ENCODE measurements at places on chromosomes 1 and 21.

- DNase-seq, result no peak
Measured at GRCh38 chr1:89305493-89305892, 32.8 kb upstream of the GBP5 start.

DNA sequence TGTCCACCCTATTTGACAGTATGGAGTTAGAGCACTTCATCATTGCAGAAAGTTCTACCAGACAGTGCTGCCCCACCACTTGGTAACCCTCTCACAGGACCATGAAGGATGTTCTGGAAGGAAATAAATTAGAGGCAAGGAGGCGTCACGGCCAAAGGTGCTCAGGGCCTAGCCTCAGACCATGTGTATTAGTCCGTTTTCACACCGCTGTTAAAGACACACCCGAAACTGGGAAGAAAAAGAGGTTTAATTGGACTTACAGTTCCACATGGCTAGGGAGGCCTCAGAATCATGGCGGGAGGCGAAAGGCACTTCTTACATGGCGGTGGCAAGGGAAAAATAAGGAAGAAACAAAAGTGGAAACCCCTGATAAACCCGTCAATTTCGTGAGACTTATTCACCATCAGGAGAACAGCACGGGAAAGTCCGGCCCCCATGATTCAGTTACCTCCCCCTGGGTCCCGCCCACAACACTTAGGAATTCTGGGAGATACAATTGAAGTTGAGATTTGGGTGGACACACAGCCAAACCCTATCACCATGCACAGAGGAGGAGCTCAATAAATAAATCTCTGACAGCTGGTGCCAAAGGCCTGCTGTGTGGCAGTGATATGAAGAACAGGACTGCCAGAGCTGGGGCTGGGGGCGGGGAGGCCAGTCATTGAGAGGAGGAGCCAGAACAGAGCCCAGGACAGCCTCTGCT is 75.8 kb downstream of the FHAD1 start:
- no peak for DNase-seq

DNA sequence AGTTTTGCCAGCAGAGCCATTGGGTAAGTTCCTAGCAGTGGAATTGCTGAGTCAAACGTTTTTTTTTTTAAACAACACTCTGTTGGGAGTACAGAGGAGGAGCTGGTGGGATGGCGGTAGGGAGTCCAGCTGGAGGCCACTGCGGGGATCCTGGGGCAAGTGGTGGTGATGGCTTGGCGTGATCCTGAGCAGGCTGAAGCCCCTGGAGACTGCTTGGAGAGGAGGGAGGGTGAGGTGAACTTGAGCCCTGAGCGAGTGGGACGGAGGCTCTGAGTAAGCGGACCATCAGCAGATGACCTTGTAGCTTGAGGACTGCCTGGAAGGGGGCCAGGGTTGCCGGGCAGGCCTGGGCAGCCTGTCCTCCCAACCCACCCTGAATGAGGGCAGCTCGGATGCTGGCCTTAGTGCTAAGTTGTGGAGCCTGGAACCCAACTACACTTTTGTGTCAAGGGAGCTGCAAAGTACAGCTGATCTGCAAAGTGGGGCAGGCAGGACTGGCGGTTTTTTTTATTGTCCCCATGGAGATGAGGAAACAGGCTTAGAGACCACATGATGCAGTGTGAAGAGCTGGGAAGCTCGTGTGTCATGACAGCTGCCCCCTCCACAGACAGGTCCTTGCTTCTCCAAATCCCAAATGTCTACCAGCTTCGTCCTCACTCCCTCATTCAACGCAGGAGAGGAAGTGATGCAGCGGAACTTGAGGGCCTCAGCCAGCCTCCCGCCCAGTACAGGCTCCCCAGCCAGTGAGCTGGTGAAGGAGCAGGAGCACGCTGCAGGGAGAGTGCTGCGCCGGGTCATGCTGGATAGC is 20.2 kb downstream of the MRPL37 start:
- DNase-seq, result peak; percentile 90

GRCh38 chr1:210822932-210823331 is 311.0 kb downstream of the KCNH1 start:
- no peak for DNase-seq

DNA sequence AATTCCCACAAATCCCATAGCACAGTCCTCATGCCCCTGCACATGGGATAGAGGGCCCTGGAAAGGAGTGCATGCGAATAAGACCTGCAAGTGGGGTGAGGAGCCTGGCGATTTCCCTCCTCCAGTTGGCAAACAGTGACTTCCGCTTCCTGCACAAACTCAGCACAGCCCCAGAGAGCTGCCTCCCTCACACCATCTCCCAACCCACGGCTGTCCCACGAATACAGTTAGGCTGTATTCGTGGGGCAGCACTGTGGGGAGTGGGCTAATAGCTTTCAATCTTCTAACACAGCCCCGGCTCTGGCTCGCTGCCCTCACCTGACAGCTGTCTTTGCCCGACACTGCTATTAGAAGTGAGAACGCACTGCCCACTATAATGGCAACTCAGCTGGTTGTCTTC is 28.2 kb upstream of the CNTN2 start:
- DNase-seq, result no peak

- no peak for DNase-seq
Measured at GRCh38 chr21:42553435-42553834, 39.8 kb downstream of the SLC37A1 start.

GRCh38 chr1:95941121-95941798 is 707.2 kb downstream of the RWDD3 start:
- DNase-seq, result no peak

- no peak for DNase-seq
Measured at GRCh38 chr1:8371372-8371991, 53.6 kb downstream of the SLC45A1 start.

DNA sequence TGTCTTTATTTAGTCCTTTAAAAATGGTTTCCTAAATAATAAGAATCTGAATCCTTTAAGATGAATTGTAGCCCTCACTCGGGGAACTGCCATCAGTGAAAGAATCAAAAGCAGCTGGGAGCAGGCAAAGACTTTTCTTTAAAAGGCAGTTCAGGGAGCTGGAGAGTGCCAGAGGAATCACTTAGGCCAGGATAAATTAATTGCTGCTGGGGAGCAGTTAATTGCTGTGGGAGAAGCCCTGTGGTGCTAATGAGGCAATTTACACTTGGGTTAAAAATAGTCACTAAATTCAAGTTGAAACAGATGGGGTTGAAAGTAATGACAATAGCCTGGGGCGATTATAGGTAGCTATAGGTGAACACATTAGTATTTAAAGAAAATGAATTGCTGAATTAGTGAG is 38.7 kb upstream of the COL24A1 start:
- DNase-seq, result no peak

DNA sequence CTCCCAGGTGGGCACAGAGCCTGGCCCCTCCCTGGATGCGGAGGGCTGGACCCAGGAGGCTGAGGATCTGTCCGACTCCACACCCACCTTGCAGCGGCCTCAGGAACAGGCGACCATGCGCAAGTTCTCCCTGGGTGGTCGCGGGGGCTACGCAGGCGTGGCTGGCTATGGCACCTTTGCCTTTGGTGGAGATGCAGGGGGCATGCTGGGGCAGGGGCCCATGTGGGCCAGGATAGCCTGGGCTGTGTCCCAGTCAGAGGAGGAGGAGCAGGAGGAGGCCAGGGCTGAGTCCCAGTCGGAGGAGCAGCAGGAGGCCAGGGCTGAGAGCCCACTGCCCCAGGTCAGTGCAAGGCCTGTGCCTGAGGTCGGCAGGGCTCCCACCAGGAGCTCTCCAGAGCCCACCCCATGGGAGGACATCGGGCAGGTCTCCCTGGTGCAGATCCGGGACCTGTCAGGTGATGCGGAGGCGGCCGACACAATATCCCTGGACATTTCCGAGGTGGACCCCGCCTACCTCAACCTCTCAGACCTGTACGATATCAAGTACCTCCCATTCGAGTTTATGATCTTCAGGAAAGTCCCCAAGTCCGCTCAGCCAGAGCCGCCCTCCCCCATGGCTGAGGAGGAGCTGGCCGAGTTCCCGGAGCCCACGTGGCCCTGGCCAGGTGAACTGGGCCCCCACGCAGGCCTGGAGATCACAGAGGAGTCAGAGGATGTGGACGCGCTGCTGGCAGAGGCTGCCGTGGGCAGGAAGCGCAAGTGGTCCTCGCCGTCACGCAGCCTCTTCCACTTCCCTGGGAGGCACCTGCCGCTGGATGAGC is 34.2 kb downstream of the TRIM11 start:
- DNase-seq, result no peak

DNA sequence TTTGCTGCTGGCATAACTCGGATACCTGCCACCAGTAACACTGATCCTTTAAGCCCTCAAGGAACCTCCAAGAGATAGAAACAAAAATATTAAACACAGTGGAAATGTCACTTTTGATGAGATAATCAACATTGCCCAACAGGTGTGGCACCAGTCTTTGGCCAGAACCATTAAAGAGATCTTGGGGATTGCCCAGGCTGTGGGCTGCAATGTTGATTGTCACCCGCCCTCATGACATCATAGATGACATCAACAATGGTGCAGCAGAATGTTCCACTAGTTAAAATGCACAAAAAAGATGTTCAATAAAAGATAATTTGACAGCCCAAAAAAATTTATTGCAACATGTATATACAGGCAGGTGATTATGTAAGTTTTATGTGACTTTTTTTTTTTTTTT is 20.2 kb upstream of the ZMYM1 start:
- peak; percentile 3 for DNase-seq

DNA sequence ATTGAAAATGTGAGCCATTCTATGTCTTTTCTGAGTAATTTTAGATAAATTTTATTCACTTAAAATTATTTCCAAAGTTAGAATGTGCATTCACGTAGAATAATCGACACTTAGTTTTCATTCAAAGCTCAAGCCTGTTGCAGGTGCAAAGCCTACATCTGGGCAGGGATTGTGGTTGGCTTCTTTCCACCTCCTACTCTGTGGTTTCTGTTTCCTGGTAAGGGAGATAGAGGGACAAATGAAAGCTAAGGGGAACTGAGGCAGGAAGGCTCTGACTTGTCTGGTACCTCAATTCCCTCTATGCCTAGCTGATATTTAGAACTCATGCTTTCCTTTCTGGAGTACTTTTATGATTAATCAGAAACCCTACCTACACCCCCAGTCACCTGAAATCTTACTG is 251.2 kb upstream of the DPYD start:
- DNase-seq, result no peak

DNA sequence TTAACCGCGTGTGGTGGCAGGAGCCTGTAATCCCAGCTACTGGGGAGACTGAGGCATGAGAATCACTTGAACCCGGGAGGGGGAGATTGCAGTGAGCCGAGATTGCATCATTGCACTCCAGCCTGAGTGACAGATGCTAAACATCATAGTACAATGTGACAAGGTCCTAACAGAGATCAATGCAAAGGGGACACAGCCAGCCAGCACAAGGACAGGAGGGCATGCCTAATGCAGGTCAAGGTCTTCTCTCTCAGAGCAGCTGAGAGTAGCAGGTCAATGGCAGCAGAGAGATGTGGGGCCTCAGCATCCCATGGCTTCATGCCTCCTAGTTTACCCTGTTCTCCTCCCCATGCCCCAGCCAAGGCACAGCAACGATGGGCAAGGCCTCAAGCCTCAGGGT is 3.0 kb upstream of the SMIM11 start:
- DNase-seq, result no peak

GRCh38 chr1:162285149-162285561 is 91.5 kb downstream of the SPATA46 start:
- no peak for DNase-seq

GRCh38 chr21:46618738-46619379 is 14.0 kb upstream of the S100B start:
- DNase-seq, result no peak

DNA sequence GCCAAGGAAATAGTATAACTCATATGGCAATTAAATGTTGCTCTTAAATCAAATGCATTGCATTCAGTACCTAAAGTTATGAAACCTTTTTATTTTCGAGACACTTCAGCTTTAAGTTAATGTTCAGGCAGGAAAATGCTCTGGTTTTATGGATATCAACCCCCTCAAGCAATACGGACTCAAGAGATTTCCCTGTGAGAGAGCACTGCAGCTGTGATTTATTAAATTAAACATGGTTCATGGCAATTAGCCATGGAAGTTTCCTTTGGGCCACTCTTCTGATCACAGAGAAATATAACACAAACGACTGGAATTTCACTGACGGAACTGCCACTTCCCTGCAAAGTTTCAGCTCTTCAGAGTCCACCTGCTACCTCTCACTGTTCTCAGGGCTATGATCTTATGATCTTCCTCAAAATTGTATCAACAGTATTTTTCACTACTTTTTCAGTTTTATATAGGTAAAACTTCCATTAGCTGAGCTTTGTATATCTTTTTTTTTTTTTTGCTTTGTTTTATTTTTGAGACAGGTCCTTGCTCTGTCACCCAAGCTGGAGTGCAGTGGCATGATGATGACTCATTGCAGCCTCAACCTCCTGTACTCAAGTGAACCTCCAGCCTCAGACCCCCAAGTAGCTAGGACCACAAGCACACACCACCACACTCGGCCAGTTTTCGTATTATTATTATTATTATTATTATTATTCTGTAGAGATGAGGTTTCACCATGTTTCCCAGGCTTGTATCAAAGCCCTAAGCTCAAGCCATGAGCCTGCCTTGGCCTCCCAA is 923.1 kb upstream of the TMPRSS15 start:
- no peak for DNase-seq

DNA sequence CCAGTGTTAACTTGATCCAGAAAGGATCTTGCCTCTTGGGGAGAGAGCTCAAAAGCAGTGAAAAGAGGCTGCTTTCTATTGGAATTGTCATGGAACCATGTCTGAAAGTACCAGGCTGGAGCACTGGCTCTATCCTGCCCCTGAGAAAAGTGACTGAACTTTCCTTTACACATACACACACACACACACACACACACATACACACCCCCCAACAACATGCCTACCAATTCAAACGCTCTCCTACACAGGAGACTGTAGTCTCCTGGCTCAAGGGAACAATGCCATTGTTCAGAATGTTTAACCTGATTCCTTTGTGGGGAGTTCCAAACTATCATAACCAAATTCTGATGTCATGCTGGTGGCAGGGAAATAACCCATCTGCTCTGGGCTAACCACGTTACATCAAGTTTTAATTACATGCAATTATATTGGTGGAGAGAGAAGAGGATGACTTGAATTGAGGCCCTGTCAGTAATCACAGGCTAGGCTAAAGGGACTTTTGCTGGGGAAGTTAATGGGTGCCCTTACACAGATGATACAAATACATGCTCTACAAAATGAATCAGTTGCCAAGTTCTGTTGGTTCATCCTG is 52.3 kb upstream of the DUSP10 start:
- DNase-seq, result no peak

GRCh38 chr1:54774820-54775498 is 10.6 kb upstream of the PARS2 start:
- DNase-seq, result no peak

- no peak for DNase-seq
Measured at GRCh38 chr1:217079584-217079983, 356.4 kb upstream of the ESRRG start.

GRCh38 chr1:175146529-175147213 is 45.9 kb downstream of the KIAA0040 start:
- peak; percentile 63 for DNase-seq
